ENCODE measurements at places on chromosomes 3 and 15.
A peak's percentile ranks its signal among the peaks of the same experiment; 100 is the strongest.

GRCh38 chr3:157078811-157079185 is 81.1 kb downstream of the CCNL1 start:
- no peak for DNase-seq

DNA sequence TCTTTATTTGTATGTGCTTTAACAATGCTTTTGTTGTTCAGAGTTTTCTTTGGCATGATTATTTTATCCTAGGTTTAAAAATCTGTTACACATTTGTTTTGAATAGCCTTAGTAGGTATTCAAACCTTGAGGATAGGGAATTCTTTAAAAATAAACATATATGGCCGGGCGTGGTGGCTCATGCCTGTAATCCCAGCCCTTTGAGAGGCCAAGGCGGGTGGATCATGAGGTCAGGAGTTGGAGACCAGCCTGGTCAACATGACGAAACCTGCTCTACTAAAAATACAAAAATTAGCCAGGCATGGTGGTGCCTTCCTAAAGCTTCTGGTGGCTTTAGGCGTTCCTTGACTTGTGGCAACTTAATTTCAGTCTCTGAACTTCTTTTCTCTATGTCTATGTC is 743.3 kb upstream of the EPHA6 start:
- DNase-seq, result no peak

DNA sequence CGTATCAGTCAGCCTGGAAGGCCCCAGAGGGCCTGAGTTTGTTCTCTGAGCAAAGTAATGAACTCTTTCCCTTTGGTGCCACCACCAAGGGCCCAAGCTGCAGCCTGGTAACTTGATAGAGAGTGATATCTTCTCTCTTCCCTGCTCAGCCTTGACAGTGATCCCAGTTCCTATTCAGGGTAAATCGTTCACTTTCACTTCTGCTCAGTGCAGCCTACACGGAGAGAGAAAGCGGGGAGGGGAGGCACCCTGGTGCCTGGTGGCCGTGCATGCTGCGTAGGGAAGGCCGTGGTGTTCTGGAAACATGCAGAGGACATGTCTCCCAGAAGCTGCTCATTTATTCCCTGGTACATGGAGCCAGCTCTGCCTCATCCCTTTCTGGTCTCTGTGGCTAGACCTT is 54.9 kb downstream of the KIF9 start:
- DNase-seq, result no peak

DNA sequence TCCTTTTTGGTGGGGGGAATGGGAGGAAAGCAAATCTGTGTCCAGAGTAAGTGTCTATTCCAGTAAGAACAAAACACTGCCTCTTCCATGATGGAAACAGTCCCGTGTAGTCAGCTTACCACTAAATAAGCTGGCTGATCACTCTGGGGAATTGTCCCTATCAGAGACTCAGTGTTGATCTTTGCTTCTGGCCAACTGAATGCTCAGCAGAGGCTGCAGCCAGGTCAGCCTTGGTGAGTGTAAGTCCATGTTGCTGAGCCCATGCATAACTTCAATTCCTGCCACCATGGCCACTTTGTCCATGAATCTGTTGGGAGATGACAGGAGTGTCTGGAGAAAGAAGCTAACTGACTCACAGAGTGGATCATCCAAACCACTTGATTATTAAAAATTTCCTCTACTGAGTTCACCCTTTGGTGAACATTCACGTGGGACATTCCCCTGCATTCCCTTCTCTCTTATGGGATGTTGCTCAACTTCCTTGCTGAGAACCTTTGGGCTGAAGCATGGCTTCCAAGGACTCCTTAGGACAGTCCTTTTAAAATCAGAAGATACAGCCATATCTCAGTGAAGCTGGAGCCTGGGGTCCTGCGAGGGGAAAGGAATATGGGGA is 33.9 kb upstream of the XCR1 start:
- DNase-seq, result no peak

GRCh38 chr15:65767895-65768294 is 24.2 kb downstream of the DENND4A start:
- DNase-seq, result no peak

DNA sequence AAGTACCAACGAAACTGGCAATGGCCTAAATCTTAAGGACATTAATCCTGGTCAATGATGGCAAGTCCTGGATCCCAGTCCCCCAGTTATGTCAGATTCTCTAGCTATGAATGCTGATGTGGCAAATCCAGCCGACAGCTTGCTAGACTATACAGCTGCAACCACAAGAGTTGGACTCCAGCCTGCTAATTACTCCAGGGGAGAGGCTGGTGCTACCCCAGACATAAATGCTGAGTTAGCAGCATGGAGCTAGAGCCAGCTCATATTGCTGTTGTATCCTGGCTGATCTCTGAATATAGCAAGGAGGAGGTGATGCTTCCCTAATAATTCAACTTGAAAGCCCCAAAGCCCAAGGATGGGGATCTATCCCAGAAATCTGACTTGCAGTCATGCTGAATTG is 207.1 kb downstream of the LRRN1 start:
- no peak for DNase-seq

GRCh38 chr3:138942861-138943623 is 3.9 kb downstream of the FOXL2 start:
- DNase-seq, result no peak

- no peak for DNase-seq
Measured at GRCh38 chr3:115470254-115470653, 153.1 kb upstream of the GAP43 start.

DNA sequence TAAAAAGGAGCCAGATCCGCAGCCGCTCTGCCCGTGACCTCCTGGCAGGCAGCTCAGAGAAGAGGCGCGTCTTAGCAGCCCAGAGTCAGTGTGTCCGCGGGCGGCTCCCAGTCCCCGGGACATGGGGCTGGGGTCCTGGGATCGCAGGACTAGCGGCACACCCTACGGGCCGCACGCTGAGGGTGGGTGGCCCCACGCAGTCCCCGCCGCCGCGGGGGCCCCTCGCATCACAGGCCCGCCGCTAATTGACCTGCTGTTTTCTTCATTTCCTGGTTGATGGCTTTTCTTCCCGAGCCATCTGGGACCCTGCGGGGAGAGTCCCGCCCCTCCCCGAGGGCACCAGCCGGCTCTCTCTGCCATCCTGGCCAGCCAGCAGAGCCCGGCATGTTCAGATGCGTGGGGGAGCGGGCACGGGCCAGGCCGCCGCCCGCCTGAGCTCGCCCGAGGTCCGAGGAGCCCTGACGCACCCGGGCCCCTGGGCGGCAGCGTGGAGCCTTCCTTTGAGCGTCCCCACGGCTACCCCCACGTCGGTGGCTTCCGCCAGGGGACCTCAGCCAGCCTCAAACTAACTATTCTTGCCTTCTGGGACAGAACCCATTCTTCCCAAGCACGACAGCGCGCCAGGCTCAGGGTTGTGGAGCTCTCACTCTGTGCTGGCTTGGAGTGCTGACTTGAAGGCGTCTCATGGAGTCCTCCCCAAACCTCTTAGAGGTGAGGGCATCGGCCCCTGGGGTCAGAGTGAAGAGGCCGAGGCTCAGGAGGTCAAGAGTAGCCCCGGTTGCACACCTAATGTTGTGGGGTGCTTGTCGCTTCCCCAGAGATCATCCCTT is 34.6 kb upstream of the CACNA2D3 start:
- DNase-seq, result no peak

DNA sequence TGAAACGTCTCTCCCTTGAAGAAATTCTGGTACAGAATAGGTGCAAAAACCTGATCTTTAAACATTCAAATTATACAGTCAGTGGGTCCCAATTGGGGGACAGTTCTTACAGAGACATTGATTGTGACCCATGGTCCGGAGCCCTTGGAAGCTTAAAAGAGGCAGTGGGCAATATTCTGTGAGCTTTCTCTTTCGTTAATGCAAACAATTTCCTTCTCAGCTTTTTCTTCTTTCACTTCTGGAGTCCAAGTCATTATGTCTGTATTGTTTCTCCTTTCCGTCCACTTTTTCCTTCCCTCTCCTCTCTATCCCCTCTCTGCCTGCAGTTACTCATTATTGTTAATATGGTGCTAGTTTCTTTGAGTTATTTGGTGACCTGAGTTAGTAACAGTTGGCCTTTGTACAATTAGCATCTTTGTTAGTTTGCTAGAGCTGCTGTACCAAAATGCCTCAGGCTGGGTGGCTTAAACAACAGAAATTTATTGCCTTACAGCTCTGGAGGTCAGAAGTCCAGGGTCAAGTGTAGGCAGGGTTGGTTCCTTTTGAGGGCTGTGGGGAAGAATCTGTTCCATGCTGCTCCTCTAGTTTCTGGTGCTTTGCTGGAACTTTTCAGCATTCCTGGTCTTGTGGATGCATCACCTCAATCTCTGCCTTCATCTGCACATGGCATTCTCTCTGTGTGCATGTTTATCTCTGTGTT is 102.6 kb downstream of the GMPS start:
- no peak for DNase-seq

- DNase-seq, result no peak
Measured at GRCh38 chr3:42194943-42195510, 71.0 kb downstream of the CCK start.

- no peak for DNase-seq
Measured at GRCh38 chr3:44060164-44060563, 181.5 kb upstream of the TOPAZ1 start.

DNA sequence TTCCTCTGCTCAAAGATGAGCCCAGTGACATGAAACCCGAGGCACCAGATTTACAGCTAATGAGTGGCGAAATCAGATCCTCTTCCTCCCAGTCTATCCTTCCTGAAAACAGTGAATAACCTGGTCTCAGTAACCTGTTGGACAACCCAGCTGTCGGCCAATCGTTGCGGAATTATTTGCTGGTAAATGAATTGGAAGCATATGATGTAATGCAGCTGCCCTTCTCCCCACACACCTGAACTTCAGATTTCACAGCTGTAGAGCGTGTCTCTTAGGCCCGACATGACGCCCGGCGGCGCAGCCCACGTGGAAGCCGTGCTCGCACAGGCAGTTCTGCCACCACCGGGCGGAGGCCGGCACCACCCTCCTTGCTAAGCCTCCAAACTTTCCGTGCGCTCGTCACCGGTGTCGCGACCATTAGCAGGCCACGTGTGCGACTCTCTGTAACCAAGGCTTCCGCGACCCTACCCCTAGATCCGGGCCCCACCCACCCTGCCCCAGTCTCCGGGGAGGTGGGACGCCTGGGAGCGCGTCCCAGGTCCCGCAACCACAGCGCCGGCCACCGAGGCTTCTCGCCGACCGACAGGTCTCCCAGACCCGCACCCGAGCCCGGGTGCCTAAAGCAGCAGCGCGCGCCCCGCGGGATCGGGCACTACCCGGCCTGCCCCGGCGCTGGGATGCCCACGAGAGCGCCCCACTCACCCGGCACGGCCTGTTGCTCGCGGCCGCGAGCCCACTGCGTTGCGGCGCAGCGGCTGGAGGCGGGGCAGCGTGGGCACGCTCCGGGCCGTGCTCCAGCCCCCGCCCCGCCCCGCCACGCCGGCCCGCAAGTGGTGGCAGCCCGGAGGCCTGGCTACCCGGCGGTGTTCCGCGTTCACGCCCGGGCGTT is at the start of gene RIOX2:
TSS of gene RIOX2 (minus strand) at position 753 of the 889 bp plus-strand sequence. CDS start 4,838 bp downstream, outside the sequence.
- DNase-seq, result no peak

- no peak for DNase-seq
Measured at GRCh38 chr3:49805897-49806701, 3.0 kb downstream of the INKA1 start.

GRCh38 chr3:120649830-120650233 is 32.2 kb downstream of the HGD start:
- no peak for DNase-seq

- no peak for DNase-seq
Measured at GRCh38 chr3:114584734-114585371, 291.0 kb downstream of the TIGIT start.

DNA sequence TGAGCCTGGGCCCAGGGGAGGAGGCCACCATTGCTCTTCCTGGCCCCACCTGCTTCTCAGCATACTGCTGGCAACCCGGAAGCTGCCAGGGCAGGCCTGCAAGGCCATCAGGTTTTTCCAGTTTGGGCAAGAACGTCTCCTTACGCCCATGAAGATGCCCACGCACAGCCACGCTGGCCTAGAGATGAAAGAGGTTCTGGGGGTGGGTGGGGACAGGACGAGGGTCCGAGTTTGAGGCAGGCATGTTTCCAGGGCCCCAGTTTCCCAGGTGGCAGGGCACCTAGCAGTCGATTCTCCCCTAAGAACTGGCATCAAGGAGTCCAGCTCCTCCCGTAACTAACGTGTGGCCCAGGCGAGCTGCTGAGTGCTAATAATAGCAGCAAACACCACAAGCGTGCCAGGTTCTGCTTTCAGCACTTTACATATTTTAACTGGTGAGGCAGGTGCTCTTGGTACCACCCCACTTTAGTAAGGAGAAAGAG is 45.8 kb downstream of the ZNF710 start:
- DNase-seq, result no peak

DNA sequence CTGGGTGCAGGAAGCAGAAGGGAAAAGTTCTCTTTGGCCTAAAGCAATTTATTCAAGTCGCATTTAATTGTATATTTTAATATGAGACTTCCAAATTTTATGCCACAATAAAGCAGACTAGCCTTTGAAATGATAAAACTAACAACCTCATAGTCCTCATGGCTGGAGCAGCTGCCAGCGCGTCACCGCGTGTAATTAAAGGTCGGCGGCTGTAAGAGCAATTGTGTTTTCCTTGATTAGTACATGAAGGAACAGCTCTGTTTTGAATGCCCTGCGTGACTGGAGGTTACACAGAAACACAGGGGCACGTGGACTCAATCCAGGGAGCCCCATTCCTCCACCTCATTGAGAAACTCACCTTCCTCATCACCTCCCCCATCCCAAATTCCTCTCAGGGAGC is 10.1 kb upstream of the LRRC15 start:
- no peak for DNase-seq

GRCh38 chr15:57406062-57406772 is 29.9 kb downstream of the CGNL1 start:
- no peak for DNase-seq

DNA sequence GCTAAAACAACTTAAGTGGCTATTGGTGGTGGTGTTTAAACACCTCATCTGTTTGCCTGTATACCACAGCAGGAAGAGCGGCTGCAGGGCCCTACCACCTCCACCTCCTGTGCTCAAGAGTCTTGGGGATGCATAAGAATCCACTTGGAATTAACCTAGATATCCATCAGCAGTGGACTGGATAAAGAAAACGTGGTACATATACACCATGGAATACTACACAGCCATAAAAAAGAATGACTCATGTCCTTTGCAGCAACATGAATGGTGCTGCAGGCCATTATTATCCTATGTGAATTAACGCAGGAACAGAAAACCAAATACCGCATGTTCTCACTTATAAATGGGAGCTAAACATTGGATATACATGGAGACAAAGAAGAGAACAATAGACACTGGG is 76.8 kb downstream of the SETMAR start:
- DNase-seq, result no peak

GRCh38 chr3:33717866-33718594 is at the start of gene CLASP2:
Gene CLASP2, minus strand, starts transcription at chr3:33718254. Its CDS starts 252 bp downstream, at chr3:33718002.
- peak; percentile 21 for DNase-seq

- no peak for DNase-seq
Measured at GRCh38 chr15:24675332-24676144, at the start of gene NPAP1. Gene NPAP1, plus strand, starts transcription at chr15:24675775. Its CDS starts 93 bp downstream, at chr15:24675868.

GRCh38 chr3:146640361-146640760 is 35.2 kb upstream of the PLSCR5 start:
- no peak for DNase-seq

DNA sequence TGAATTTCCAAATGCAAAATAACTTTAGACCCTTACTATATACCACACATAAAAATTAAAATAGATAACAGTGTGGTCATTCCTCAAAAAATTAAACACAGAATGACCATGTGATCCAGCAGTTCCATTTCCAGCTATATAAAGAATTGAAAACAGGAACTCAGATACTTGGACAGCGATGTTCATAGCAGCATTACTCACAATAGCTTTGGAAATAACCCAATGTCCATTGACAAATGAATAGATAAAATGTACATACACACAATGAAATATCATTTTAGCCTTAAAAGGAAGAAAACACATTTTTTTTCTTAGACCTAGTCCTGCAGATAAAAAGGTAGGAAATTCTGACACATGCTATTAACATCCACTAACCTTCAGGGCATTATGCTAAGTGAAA is 26.7 kb downstream of the RAD51 start:
- DNase-seq, result no peak

Data from NCI-H1417 treated with DMSO at 0.1 percent for 48 hours (cell line).